GM12892 (cell line): ENCODE measurements at places on chromosomes 4 and X.

- DNase-seq = no peak
Observed at GRCh38 chrX:30888526-30889146, 418 bp downstream of the TAB3 start.

- DNase-seq = no peak
Observed at GRCh38 chr4:118173956-118174725, 139.9 kb downstream of the NDST3 start.

- DNase-seq = no peak
Observed at GRCh38 chr4:91366554-91366953, 937.2 kb upstream of the GRID2 start.

DNA sequence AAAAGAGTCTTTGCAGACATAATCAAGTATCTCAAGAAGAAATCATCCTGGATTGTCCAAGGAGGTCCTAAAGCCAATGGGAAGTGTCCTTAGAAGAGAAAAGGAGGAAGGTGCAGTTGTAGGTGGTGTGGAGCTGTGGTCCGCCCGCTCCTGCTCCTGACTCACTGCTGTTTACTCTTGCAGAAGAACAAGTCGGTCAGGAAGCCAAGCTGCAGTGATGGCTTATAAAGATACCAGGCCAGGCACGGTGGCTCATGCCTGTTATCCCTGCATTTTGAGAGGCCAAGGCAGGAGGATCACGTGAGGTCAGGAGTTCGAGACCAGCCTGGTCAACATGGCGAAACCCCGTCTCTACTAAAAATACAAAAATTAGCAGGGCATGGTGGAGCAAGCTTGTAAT, 66.4 kb upstream of the ATP6AP2 start:
- no peak for DNase-seq

- no peak for DNase-seq
Observed at GRCh38 chrX:154482786-154483185, 3.6 kb downstream of the UBL4A start.

DNA sequence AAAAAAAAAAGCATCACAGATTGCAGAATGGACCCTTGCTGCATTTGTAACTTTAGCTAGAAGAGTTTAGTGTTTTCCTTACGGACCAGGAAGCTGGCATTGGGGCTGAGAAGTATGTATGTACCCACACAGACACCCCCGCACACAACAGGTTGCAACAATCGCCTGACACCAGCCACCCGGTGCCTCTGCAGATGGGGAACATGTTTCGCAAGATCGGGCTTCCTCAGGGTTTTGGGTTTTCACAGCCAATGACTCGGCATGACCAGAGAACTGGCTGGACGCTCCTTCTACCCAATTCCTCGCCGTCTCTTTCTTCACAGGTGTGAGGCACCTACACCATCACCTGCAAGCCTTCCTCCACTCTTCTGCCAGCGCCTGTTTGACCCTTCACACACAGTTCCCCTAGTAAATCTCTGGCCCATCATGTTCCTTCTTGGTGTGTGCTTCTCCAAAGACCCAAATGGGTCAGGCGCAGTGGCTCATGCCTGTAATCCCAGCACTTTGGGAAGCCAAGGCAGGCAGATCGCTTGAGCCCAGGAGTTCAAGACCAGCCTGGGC, 70.4 kb downstream of the DHRSX start:
- DNase-seq = no peak

DNA sequence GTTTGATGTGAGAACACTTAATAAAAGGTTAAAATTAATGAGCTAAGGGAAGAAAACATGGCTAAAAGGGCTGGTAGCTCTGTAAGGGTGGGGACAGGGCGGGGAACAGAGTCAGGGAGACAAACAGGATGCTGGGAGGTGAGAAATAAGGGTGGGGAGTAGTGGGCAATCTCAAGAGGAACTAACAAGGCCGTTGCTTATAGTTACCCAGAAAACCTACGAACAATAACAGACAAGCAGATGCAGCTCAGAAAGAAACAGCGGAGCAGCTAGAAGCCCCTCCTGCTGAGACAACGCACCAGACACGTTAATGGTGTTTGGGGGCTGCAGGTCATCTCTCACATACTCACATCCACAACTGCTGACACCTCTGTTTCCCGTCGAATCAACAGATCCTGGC, 9.7 kb upstream of the KLF3 start:
- DNase-seq = no peak

- no peak for DNase-seq
Observed at GRCh38 chr4:178937130-178937529, 1494.9 kb upstream of the AGA start.

DNA sequence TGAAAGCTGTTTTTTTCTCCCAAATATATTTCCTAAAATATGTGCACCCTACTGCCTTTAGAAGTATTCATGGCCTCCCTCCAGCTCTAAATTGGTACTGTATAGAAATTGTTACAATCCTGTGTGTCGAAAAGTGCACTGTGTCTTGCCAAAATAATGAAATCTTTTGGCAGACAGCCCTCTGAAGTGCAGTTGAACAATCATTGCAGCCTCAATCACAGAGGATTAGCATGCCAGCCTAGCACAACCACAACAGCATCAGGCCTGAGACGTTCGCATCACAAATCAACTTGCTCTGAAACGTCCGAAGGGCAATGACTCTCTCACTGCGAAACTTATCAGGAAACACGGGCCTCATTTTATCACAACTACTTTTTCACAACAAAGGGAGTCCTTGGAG, 99.0 kb downstream of the ANOS1 start:
- DNase-seq = no peak

- DNase-seq = no peak
Observed at GRCh38 chrX:38347136-38347535, 5.3 kb upstream of the OTC start.

- DNase-seq = no peak
Observed at GRCh38 chr4:182918044-182918607, 940 bp upstream of the DCTD start.

GRCh38 chr4:162409048-162409447, 245.2 kb upstream of the FSTL5 start:
- DNase-seq = no peak

- DNase-seq = no peak
Observed at GRCh38 chr4:153142700-153143438, 61.4 kb upstream of the TRIM2 start.

- no peak for DNase-seq
Observed at GRCh38 chrX:12153317-12153716, 15.0 kb downstream of the FRMPD4 start.

DNA sequence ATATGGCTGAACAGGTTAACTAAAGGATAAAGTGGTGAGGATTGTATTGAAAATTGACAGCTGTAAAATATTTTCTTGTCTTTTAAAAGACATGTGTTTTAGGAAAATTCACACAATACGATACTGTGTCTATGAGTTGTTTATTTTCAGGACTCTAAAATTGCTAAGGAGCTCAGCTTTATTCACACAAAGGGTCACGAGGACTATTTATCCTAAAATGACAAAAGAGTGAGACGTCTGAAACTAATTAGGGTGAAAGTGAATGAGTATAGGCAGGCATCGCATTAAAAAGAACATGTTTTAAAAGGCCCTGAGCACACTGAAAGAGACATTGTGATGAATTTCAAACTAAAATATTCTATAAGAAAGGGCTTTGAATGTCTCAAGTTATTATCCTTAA, 304.7 kb downstream of the SH2D1A start:
- DNase-seq = no peak

DNA sequence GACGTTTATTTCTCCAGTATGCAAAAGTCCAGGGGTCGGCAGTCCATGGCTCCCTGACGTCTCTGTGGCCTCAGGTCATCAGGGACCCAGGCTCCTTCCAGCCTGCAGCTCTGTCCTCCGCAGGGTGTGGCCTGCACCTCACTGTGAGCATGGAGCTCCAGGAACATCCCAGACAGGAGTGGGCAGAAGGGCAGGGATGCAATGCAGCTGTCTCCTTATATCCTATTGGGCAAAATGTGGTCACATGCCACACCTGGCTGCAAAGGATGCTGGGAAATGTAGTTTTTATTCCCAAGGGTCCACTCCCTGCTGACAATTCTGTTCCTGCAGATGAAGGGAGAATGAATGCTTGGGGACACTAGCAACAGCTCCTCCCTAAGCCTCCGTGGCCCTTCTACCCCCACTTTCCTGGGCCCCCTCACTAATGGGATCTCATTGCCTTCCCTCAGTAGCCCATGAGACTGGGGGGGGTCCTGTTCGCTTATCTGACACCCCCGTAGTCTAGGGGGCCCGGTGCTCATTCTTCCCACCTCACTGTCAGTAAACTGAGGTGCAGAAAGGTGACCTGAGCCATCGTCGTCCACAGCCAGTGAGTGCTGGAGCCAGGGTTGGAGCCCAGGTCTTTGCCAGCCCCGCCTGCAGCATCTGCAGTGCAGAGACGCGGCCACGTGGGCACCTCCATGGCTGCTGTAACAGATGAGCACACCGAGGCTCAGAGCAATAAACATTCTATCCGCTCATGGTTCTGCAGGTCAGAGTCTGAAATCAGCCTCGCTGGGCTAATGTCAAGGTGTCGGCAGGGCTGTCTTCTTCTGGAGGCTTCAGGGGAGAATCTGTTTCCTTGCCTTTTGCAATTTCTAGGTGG, 5.9 kb upstream of the GRPEL1 start:
- peak; percentile 36 for DNase-seq

- no peak for DNase-seq
Observed at GRCh38 chr4:176622251-176622948, 170.3 kb downstream of the VEGFC start.

- no peak for DNase-seq
Observed at GRCh38 chr4:53003959-53004358, 141.8 kb downstream of the RASL11B start.

DNA sequence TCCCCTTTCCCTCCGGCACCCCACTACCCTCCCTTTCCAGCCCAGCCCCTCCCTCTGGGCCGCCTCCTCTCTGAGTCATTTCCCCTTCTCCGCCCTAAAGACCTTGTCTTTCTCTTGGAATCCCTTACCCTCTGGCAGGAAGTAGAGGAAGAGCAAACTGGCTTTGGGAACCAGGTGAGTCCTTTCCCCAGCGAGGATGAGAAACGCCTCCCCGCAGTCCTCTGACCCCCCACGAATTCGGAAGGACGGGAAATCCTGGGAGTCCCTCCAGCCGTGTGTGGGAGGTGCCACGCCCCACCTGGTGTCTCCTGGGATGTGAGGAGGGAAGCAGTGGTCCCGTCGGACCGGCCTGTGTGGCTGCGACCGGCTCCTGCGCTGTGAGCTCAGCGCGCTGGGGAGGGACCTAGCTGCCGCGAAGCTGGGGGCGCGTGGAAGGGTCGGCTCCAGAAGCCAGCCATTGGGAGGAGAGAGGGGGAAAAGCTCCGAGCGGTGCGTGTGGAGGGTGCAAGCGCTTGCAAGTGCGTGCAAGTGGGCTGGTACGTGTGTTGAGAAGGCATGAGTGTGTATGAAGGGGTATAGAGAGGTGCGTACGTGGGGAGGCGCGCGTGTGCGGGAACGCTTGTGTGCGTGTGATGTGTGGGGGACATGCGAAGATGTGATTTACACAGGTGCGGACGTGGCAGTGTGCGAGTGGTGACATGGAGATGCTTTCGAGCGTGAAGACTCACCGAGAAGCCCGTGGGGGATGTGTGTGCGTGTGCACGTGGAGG, 46.3 kb downstream of the TEX13B start:
- DNase-seq = no peak

DNA sequence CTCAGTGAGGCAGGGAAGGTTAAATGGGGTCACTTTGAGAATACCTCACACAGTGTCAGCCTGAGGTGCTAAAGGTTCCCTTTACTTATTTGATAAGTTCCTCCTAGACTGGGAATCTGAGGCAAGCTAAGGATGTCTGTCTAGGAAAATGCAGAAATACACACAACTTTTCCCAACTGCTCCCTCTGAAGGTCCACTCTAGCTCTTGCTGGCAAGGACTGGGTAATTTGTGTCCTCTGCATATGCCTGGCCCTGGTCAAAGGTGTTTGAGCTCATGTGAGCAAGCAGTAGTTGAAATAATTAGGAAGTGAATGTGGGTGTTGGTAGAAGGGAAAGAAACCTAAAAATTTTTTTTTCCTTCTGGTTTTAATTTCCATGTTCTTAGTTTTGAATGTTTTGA, 21.3 kb downstream of the TXLNG start:
- no peak for DNase-seq

- DNase-seq = no peak
Observed at GRCh38 chr4:40987151-40987550, 227.2 kb downstream of the APBB2 start.

DNA sequence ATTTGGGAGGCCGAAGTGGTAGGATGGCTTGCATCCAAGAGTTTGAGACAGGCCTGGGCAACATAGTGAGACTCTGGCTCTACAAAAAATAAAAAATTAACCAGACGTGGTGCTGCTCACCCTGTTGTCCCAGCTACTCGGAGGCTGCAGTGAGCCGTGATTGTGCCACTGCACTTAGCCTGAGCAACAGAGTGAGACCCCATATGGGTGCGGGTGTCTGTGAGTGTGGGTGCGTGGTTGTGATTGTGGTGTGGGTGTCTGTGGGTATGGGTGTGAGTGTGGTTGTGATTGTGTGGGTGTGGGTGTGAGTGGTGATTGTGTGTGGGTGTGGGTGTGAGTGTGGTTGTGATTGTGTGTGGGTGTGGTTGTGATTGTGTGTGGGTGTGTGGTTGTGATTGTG, 114.6 kb downstream of the UBE2K start:
- no peak for DNase-seq

GRCh38 chr4:170008371-170008770, 17.8 kb downstream of the MFAP3L start:
- no peak for DNase-seq

DNA sequence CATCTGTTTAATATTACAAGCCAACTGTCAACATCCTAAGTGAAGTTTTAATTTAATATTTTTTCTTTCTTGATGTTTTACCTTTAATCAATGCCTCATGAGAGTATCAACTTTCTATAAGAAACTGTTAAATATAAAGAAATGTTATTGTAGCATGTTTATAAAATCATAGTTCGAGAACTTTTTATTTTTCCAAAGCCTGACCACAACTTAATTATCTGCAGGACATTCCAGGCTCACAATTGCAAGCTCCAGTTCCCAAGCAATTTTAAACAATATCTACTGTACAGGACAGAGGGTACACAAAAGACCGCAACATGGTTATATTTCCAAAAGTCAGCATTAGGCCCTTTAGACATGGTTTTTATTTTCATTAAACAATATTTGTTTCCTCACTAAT, 20.1 kb downstream of the STX18 start:
- no peak for DNase-seq

DNA sequence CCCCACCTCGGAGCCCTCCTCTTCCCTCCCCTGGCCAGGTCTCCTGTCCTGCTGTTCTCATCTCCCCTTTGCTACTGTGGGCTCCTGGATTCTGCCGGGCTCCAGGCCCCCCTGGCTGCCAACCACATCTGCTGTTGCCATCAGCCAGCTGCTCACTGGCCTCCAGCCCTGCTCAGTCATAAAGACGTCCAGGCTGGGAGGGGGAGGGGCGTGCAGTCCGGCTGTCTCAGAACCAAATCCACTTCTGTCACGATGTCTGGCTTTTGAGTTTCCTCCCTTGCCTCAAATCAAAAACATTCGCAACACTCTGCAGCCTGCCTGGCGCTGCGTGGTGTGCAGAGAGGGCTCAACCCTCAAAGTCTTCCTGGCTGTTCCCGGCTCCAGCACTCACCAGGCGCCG, 7.1 kb downstream of the RASL11B start:
- no peak for DNase-seq

DNA sequence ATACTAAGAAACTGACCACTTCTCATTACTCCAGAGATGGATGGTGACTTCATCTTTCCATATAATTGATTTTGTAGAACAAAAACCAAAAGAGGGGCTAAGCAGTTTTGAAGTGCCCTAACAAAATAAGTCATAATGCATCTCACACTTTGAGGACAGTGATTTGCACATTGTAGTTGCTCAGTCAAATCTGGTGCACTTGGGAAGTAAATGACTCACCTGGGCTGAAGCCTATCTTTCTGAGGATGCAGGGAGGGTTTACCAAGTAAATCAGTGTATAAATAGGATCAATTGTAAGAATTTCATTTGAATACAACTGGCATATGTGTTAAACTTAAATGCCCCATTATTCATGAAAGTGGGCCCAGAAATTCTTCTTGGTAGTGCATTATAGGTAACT, 134.2 kb downstream of the DCLK2 start:
- no peak for DNase-seq
